ENCODE measurements at places on chromosomes 4 and X. TPM values are rescaled to one million over a fixed set of nuclear protein-coding genes. Genes with fewer than 3 reads are reported as not detected.
A peak's percentile ranks its signal among the peaks of the same experiment; 100 is the strongest.

PCDH10 gene
- under 0.01 TPM for total RNA-seq

SPIN2B gene
- 8.3 TPM for total RNA-seq

HCCS gene
- 4.6 TPM for total RNA-seq

DSPP gene
- total RNA-seq = under 0.01 TPM

DNA sequence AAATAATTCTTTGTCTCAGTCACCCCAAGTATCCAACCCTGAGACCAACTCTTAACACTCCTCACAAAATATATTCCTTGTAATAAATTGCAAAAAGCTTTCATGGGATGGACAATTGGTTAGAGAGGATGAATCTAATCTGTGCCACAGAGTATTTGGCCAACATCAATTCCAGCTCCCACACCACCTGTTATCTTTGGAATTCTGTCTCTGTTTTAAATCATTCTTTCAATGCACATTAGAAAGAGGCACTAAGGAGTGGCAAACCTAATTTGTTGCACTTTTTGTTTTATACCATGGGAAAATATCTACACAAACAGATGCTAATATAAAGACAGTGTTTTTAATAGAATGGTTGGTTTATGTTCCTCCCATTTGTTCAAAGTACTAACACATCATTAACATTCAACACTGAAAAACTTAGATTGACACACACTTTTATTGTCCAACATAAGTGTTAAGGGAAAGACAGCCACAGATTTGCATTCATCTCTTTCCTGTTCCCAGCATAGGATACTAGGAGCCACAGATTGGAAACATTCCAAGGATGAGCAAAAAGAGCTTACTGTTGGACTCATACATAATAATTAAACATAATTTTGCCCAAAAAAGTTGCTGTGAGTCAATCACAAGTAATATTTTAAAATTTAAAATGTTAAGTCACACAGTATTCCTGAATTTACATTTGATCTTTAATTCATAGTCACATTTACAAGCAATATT lies 116.4 kb downstream of the PPA2 start:
- no peak for DNase-seq

DNA sequence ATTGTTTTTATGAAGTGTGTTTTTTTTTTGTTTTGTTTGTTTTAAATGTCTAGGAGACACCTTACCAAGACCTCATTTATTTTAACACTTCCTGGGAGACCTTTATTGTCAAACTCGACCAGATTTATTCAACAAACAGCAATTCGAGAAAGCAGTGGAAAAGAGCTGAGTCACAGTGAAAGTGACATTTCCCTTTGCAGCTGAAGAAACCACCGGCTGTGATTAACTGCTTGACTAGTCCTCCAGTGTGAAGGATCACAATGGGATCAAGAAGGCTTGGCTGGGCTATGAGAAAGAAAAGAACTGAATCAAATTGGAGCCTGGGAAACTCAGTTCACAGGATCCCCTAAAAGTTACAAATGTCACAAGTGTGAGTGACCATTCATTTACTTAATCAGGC lies 11.9 kb upstream of the ADH7 start:
- DNase-seq = peak; percentile 58

- no peak for DNase-seq
These were observed 847.9 kb downstream of the RAB28 start for GRCh38 chr4:12636191-12636590.

- no peak for DNase-seq
These were observed 231.2 kb upstream of the F9 start for GRCh38 chrX:139299309-139299708.

GRCh38 chr4:14892563-14892962 lies 109.7 kb upstream of the CPEB2 start:
- no peak for DNase-seq

GRCh38 chr4:69718396-69719271 lies 41.8 kb downstream of the SULT1B1 start:
- DNase-seq = peak; percentile 69

DNA sequence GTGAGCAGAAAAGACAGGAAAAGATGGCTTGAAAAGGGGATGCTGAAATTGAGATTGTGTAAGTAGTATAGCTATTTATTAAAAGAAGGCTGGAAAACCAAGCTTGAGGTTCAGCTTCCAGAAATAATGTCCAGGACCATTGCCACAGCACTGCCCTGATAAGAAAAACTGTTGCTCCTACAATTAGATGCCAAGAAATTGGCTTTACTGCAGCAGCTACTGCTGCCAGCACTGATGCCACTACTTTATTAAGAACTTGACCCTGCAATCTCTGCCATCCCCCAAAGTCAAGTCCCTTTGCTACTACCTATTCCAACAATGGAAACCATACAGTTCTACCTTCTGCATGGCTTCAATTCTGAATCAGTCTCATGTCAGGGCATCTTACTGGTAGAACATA lies 130.0 kb upstream of the VAMP7 start:
- DNase-seq = no peak

DNA sequence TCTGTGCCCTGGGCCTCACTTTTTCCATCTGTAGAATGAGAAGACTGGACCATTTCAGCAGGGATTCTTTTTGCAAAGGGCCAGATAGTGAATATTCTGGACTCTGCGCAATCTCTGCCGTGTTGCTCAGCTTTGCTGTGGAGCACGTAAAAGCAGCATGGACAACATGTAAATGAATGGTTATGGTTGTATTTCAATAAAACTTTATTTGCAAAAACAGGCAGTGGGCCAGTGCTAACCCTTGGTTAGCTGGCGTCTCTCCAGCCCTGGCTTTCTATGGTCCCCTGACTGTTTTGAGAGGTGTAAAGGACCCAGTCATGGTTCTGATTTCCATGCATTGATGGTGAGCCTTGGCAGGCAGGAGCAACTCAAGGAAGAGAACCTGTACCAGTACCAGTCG lies 18.7 kb downstream of the WFS1 start:
- DNase-seq = no peak

- DNase-seq = no peak
These were observed at the start of gene MID1 for GRCh38 chrX:10620121-10620699. Gene MID1, minus strand, starts transcription at chrX:10620585. Its CDS starts 53,038 bp downstream, at chrX:10567547.

DNA sequence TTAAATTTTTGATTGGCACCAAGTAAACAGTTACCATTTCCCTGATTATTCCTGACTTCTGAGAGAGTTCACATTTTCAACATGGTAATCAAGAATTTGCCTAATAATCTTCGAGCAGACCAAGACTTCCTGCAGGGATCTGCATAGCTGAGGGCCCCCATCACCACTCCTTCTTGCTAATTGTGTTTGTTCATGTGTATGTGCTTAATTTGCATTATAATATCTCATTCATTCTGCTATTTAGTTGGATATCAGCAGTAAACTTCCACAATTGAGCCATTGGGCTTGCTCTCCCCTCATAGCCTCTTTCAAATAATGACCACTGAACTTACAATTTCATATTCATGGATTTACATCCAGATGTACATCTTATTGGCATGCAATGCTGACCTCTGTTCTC lies 292.5 kb downstream of the SPATA18 start:
- DNase-seq = no peak
